Peyer's patch (tissue), 4 donors: ENCODE measurements at places on chromosomes 1 and 21. TPM values are rescaled to one million over a fixed set of nuclear protein-coding genes. Genes with fewer than 3 reads are reported as not detected.
A peak's percentile ranks its signal among the peaks of the same experiment; 100 is the strongest.

Gene PCP4
- not detected for total RNA-seq

DNA sequence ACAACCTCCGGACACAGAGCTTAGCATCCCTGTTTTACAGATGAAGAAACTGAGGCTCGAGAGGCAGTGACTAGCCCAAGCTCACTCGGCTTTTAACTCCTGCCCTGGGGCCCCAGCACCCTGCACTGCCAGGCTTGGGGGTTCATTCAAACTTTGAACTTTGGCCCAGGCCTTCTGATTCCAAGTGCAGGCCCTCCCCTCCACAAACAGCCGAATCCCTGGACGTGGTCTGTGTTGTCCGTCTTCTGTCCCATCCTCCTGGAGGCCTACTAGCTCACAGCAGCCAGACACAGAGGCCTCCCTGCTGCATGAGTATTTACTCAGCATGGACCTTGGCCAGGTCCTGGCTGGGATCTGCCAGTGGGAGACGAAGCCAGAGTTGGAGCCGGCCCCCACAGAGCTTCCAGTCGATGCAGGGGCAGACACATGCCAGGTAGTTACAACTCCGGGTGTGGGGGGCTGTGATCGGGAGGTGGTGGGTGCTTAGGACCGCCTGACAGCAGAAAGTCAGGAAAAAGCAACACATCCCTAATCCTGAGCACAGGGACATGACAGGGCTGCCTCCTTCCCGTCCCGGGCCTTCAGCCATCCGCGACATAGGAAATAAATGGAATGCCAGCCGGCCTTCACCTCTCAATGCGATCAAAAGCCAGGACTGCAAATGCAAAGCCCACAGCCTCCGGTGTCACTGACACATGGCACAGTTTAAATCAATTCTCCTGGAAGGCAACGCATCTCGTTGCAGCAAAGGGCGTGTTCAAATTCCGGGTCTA, 7.4 kb downstream of the IFFO2 start:
- no peaks in the 10 kb centered on the region for H3K27me3 ChIP-seq
- no peaks in the 10 kb centered on the region for H3K36me3 ChIP-seq
- no peak for DNase-seq
- peak overlapping the region; percentile 78 for H3K27ac ChIP-seq

Gene FGR
- 3.9 TPM for total RNA-seq

DNA sequence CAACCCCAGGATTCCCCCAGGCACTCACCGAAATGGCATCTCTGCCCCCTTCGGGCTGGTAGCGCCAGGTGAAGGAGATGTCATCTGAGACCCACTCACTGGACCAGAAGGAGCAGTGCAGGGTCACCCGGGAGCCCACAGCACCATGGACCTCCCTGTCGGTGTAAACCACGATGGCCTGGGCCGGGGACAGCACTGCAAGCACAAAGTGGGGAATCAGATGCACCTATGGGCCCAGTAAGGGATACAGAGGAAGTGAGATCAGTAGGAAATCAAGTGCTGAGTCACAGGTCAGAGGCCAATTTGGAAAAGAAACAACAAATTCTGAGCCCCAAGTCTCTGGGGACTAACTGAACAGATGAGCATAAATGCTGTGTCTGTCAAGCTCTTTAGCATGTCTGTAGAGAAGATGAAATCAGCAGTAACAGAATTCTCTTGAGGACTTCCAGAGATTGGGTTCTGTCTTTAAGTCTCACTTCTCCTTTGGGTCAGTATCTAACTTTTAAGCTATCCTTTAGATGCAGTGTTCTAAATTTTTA, 2.5 kb downstream of the MPZ start:
- no peak overlapping the region for H3K4me3 ChIP-seq
- no peak overlapping the region for H3K27ac ChIP-seq
- no peaks in the 10 kb centered on the region for H3K4me1 ChIP-seq

GRCh38 chr1:109193653-109194590, 19.8 kb upstream of the SARS1 start:
- H3K4me3 ChIP-seq = no peak overlapping the region
- DNase-seq = peak; percentile 81
- H3K27me3 ChIP-seq = no peaks in the 10 kb centered on the region
- no peak overlapping the region for H3K27ac ChIP-seq

GRCh38 chr1:211742889-211743529, 67.6 kb upstream of the NEK2 start:
- no peak for DNase-seq
- H3K27ac ChIP-seq = no peak overlapping the region
- H3K27me3 ChIP-seq = no peaks in the 10 kb centered on the region
- no peaks in the 10 kb centered on the region for H3K36me3 ChIP-seq

- no peaks in the 10 kb centered on the region for H3K36me3 ChIP-seq
- no peak overlapping the region for H3K4me3 ChIP-seq
- H3K27ac ChIP-seq = no peak overlapping the region
- DNase-seq = no peak
Measured at GRCh38 chr1:6730880-6731279, 29.3 kb upstream of the DNAJC11 start.

- H3K4me3 ChIP-seq = no peak overlapping the region
- peaks cover 8% of the 10 kb centered on the region for H3K36me3 ChIP-seq
- H3K27me3 ChIP-seq = no peaks in the 10 kb centered on the region
- peaks cover 37% of the 10 kb centered on the region for H3K4me1 ChIP-seq
- peak overlapping the region; percentile 36 for H3K27ac ChIP-seq
Measured at GRCh38 chr1:61453111-61453961, 271.6 kb downstream of the TM2D1 start.

Gene PDE4B
- 96.6 TPM for total RNA-seq

Gene OR2W3
- total RNA-seq = 2.5 TPM

DNA sequence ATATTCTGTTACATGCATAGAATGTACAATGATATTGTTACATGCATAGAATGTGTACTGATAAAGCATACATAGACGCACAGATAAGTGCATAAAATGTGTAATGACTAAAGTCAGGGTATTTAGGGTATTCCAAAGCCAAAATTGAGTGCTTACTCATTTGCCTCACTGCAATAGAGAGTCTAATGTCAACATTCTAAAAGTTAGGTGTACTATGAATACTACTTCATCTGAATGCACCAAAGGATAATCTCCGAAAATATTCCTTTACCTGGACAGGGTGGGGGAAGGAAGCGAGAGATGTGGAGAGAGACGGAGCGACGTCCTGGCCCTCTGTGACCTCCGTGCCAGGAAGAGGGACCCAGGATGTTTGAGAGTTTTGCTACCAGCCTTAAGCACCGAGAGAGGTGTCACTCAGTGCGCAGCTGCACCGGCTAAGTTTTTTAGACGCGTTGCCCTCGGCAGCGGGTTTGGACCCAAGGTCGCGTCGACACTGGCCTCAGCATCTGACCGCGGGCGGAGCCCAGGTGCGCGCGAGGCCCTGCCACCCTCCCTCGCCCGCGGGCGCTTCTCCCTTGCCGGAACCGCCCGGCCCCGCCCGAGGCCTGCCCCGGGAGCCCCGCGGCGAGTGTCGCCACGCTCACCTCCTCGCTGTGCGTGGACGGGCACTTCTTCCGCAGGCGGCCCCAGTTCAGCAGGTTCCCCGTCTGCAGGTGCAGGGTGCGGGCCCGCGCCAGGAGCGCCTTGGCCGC, 660 bp downstream of the GCLM start:
- H3K4me1 ChIP-seq = peaks cover 44% of the 10 kb centered on the region
- DNase-seq = peak; percentile 82

GRCh38 chr21:34701726-34702125, 32.9 kb downstream of the CLIC6 start:
- no peaks in the 10 kb centered on the region for H3K27me3 ChIP-seq
- H3K4me3 ChIP-seq = no peak overlapping the region
- no peak for DNase-seq
- no peaks in the 10 kb centered on the region for H3K36me3 ChIP-seq

DNA sequence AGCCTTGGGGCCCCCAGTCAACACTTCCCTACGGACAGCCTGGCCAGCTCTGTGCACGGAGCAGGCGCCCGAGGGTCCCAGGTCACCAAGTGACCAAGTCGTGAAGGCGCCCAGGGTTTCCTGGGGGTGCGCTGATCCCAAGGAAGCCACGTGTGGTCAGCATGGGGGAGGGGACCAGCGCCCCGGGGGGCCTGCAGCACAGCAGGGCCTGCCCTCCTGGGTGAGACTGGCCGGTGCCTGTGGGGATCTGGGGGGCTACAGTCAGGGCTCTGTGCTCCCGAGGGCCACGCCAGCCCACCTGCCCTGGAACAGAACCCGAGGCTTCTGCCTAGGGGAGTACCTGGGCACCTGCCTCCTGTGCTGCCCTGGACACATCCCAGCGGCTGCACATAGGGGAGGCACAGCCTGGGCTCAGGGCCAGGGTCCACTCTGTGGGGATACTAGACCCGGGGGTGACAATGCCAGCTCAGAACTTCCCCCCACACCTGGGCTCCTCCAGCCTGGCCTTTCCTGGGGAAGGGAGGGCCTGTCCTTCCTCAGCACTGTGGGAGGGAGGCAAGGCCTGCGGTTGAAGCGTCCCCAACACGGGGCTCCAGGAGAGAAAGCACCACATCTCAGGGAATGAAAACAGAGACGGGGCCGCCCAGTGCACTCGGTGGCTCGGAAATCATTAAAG, 6.2 kb upstream of the POFUT2 start:
- peak overlapping the region; percentile 96 for H3K27ac ChIP-seq
- H3K4me3 ChIP-seq = no peak overlapping the region
- H3K36me3 ChIP-seq = no peaks in the 10 kb centered on the region
- DNase-seq = no peak
- peaks cover 6% of the 10 kb centered on the region for H3K4me1 ChIP-seq

DNA sequence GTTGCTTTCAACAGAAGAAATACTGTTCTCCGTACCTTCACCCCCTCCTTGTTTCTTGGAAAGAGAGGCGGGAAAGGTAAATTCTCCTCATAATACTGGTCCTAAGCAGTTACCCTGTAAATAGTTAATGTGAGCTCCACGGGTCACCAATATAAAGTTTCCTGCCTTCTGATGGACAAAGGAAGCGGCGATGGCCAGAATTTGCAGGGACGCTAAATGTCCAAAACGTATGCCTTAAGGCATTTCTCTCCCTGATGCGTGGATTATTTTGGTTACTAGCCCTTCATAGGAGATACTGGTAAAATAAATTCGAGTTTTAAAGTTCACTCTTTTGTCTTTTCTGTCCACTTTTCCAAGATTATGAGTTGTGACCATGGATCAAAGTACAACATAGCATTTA, 898 bp upstream of the PTGS2 start:
- no peaks in the 10 kb centered on the region for H3K27me3 ChIP-seq
- H3K4me1 ChIP-seq = no peaks in the 10 kb centered on the region
- peak overlapping the region; percentile 64 for H3K4me3 ChIP-seq
- H3K27ac ChIP-seq = peak overlapping the region; percentile 74
